KG1 (cell line): ENCODE measurements at places on chromosomes 3 and 15.

- no peak for DNase-seq
Observed at GRCh38 chr15:88091444-88092016, 165.0 kb downstream of the NTRK3 start.

DNA sequence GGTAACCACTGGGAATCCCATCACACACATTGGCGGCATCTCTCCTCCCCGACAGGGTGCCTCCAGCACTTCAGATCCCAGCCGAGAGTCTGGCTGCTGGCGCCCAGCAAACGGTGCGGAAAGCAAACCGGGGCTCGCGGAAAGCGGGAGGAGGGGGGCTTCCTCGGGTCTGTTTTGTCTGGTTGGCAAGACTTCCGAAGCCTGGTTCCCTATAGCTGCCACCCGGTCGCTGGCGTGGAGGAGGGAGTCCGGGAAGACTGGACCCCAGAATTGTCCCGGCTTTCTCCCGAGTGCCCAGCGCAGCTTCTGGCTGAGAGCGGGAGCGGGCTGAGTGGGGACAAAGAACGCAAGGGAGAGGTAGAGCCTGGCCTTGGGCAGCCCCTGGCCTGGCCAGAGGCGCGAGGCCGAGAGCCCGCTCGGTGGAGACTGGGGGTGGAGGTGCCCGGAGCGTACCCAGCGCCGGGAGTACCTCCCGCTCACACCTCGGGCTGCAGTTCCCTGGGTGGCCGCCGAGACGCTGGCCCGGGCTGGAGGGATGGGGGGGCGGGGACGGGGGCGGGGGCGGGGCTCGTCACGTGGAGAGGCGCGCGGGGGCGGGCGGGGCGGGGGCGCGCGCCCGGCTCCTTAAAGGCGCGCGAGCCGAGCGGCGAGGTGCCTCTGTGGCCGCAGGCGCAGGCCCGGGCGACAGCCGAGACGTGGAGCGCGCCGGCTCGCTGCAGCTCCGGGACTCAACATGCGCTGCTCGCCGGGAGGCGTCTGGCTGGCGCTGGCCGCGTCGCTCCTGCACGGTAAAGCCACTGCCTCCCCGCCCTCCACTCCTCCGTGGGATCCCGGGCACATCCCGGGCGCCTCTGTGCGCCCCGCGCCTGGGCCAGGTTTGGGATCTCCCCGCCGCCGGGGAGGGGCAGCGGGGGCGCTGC lies at the start of gene CHRNA7:
Gene CHRNA7 (plus strand): TSS at position 654 of the 920 bp plus-strand sequence. CDS start 80 bp downstream, at position 734.
- no peak for DNase-seq

DNA sequence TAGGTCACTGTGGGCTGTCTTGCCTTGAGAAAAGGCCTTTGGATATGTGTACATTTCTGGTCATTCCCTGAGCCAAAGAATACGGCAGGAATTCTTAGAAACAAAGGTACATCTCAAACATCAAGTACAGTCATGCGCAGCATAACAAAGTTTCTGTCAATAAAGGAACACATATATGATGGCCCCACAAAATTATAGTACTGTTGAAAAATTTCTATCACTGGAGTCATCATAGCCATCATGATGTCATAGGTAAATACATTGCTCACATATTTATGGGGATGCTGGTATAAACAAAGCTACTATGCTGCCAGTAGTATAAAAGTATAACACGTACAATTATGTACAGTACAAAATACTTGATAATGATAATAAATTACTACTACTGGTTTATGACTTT lies 38.9 kb upstream of the NECTIN3 start:
- no peak for DNase-seq

GRCh38 chr3:102466001-102466400 lies 31.2 kb downstream of the ZPLD1 start:
- DNase-seq: no peak

- no peak for DNase-seq
Observed at GRCh38 chr15:48459571-48460442, 128.6 kb downstream of the DUT start.

- no peak for DNase-seq
Observed at GRCh38 chr3:23832523-23832922, 26.8 kb downstream of the UBE2E1 start.

GRCh38 chr15:50182219-50183013 lies 420 bp downstream of the SLC27A2 start:
- DNase-seq: peak; percentile 34

DNA sequence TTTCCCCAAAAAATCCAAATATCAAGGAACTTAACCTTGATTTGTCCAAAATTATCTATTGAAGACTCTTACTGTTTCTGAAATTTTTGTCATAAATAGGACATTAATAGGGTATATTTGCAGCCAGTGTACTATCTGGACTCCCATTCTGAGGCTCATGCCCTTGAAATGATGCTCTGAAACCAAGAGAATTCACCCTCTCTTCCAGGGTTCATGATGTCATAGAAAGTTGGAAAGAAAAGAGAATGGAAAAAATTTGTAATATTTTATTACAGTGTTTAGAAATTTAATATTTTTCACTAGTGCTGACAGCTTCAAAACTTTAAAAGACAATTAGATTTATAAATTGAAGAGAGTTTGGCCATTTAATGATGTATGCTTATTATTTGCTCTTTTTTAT lies 712.5 kb downstream of the MCTP2 start:
- no peak for DNase-seq

DNA sequence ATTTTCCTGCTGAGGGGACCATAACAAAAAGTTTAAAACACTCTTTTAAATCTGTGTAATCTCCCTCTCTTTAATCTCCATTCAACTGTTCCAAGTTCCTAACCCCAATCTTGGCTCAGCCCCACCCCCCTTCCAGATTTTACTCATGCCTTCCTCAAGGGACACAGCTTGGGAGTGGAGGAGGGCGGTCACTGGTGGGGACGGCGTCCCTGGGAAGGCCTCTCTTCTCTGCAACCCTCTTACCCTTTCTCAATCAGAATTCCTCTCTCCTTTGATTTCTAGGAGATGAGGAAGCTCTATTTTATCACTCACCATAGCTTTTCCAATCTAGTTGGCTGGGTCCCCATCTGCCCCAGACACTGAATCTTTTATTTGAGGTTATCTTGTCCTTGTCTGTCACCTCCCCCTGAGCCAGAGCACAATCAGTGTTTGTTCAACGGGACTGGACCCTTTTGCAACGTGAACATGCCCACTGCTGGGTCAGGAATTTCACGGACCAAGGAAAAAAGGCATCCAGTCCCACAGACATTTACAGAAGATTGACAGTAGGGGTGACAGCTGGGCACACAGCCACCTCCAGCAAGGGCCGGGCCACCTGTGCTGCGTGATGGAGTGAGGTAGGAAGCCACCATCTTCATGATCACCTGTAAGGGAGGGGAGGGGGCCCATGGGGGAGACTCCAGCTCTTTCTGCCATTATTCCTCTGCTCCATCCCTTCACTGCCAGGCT lies 84.0 kb upstream of the HERC1 start:
- DNase-seq: no peak

DNA sequence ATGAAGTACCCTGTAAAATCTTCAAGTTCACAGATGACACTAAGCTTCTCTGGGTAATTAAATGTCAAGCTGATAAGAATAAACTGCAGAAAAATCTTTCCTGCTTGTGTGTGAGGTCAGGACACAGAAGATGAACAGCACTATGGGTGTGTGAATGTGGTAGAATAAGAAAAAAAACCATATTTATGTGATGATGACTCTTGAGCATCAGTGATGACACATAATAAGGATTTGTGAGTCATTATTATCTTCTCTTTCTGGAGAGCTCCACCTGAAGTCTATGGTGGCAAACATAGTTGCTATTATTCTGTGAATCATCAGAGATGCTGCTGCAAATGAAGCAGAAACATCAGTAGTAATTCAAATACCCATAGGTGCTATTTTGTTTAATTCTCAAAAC lies 422.4 kb downstream of the DIPK2A start:
- no peak for DNase-seq

DNA sequence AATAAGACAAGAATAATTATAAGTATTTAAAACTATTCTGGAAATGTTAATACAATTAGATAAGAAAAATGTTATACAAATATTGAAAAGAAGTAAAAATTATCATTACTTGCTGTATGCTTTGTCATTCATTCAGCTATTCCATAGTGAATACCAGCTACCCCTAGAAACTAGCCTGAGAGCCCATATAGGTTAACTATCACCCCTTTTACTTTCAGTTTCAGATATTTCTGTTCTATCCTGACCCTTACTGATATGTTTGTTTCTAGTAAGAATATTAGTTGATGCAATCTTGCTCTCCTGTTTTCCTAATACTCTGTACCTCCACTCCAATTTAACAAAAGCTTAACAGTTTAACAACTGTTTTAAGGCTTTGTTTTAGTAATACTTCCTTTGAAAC lies 31.6 kb downstream of the FAM227B start:
- DNase-seq: no peak

DNA sequence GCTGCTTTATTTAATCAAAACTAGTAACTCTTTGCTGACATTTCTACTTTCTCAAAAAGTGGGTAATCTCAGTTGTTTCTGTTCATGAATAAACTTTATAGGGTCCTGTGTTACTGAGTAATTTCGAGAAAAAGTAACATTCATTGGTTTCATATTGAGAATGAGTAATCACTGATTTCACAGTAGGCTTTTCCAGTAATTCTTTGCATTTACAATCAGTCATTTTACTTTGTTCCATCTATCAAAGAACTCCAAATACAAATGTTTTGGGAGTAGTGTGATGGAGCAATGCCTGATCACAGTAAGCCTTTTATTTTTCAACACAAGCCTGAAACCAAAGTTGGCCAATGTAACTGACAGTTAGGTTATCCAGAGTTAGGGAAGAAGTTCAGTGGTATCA lies 353.6 kb downstream of the ULK4 start:
- no peak for DNase-seq

DNA sequence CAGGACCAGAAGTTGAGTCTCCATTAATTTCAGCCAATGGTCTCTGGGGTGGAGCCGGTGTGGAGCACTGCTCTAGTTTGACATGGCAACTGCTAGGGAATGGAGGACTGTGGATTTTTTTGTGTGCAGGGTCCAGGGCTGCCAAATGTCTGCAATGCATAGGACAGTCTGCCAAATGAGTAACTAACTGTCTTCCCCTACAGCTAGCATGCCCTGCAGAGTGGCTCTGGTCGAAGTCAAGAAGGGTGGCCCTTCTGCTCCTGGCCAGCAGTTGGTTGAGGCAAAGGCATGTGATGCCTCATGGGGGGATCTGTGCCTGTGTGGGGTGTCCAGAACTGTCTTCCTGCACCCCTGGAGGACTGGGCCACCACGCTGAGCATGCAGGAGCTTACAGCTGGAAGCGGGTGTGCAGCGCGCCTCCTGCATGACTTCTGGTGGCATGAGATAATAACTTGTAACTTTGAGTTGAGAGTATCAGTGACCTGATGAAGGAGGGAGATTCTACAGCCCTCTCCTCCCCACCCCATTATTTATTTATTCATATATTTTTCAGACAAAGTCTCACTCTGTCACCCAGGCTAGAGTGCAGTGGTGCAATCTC lies 4.6 kb downstream of the TPRA1 start:
- DNase-seq: no peak

DNA sequence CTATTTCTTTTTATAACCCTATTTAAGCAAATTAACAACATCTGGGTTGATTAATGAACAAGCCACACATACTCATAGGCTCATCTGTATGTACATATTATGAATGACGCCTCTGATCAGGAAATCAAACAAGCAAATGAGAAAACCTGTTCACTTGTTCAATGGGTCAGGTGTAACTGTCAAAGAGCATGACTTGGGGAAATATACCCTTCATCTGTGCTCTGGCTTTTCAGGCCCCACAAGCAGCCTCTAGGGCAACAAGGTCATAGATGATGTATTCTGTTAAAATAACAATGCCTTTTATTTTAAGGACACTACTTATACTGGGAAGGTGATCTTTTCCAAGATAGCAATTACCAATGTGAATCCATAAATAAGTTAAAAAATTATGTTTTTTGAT lies 102.0 kb downstream of the RBMS3 start:
- DNase-seq: no peak

DNA sequence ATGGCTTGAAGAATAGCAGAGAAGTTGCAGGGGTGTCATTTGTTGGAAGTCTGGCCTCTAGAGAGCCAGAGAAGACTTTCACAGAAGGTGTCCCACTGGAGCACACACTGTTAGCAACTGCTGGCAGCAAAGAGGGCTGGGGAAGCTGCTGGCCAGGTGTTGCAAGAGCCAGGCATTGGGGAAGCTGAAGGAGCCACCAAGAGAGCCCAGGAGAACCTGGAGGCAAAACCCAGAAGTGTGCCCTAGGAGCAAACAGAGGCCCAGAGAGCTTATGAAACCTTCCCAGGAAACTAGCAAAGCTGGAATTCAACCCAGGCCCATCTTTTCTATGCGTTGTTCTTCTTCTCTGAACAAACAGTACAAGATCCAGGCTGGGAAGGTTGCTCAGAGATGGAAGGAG lies 132.7 kb upstream of the TRIM42 start:
- DNase-seq: no peak

DNA sequence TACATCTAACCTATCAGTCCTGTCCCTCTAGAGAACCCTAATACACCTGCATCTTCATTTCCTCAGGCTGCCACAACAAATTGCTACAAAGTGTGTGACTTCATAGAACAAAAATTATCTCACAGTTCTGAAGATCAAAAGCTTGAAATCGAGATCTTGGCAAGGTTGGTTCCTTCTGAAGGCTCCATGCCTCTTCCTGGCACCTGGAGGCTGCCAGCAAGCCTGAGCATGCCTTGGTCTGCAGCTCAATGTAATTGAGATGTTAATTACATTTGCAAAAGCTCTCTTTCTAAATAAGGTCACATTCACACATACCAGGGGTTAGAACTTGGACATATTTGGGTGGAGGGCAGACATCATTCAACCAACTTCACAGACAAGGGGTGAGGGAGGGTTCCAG lies 86.4 kb upstream of the ABHD17C start:
- DNase-seq: no peak

DNA sequence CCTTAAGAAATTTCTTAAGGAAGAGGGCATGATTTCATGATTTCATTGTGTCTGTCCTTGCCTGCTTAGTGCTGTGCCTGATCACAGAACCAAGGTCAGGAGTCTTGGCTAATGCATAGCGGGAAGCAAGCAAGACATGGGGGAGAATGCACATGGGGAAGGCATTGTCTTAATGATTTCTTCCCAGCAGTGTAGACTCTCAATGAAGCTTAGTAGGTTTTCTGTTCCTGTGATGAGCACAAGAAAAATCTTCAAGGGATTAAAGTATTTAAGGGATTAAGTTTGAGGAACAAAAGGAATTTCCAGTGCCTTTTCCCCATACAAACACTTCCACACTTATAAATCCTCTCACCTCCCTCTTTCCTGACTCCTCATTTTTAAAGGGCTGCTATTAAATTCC lies 46.9 kb upstream of the SEMA6D start:
- DNase-seq: no peak

DNA sequence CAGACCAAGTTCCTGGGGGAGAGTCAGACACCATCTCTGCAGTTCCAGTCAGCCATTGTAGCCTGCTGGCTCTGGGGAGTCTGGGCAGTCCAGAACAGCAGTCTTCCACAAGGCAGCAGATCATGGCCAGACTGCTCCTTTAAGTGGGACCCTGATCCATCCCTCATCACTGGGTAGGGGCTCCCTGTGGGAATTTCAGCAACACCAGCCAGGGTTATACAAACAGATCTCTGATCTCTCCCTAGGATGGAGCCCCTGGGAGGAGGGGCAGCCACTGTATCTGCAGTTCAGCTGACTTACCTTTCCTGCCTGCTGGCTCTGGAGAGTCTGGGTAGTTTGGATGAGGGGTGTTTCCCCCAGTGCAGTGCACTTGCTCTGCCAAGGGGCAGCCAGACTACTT lies 42.1 kb upstream of the UNC13C start:
- DNase-seq: no peak
